NCI-H1436 treated with DMSO at 0.1 percent for 48 hours (cell line): ENCODE measurements at places on chromosomes 13 and 19.

GRCh38 chr13:101449790-101450748, 2.4 kb upstream of the ITGBL1 start:
- DNase-seq = no peak

DNA sequence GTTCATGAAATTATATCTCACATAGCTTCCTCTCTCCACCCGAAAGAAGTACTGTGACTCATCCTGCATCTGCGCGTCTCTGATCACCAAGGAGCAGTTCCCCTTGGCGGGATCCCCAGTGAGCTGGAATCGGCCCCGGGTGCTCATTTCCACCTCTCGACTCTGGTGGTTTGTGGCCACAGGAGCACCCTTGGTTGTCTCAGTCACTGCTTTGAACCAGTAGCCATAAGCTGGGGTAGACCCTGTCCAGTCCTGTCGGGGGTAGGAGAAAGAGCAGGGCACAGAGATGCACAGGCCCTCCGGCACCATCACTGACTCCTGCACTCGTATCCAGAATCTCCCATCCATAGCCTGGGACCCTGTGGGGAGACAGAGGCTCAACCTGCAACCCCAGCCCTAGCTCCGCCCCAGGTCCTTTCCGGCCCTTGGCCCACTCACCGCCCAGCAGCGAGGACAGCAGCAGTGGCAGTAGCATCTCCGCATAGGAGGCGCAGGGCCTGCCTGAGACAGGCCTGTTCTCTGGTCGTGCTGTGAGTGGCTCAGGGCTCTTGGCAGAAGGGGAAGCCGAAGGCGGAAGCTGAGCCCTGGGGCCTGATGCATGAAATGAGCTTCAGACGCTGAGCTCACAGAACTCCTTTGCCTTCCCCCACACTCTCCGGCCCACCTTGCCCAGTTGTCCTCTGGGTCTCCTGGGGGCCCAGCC, at the start of gene SIGLEC10:
Gene SIGLEC10 (minus strand): TSS at position 536 of the 703 bp plus-strand sequence. CDS start 61 bp downstream, at position 475.
- DNase-seq = no peak

DNA sequence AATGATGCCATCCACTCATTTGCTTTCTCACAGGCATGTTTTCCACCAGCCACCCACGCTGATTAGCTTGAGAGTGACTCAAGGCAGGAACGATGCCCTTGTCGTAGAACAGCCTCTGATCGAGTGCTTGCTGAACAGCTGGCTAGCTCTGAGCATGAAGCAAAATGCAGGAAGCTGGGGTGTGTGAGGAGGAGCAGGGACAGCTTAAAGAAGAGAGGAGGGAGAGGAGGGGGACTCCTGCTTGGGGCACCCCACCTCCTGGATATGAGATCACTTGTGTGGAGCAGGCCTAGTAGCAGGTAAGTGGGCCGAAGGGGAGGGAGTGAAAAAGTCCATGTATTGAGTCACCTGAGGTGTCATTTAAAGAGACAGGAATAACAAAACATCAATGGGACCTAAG, 48.8 kb downstream of the IRS2 start:
- no peak for DNase-seq

DNA sequence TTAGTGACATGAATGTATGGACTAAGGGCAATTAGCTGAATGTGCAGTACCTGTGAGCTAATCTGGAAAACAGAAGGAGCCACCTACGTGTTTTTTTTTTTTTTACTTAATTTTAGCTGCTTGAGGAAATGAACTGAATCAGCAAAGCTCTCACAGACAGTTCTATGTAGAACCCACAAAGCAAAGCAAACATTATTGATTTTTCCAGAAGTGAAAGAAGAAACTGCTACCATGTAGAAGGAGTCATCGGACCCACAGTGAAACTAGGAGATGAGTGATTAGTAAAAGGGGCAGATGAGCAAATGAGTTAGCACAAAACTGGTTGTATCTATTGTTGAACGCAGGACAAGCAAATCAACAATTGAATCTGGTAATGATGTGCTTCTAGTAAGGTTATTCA, 94.1 kb upstream of the SLC7A1 start:
- no peak for DNase-seq

DNA sequence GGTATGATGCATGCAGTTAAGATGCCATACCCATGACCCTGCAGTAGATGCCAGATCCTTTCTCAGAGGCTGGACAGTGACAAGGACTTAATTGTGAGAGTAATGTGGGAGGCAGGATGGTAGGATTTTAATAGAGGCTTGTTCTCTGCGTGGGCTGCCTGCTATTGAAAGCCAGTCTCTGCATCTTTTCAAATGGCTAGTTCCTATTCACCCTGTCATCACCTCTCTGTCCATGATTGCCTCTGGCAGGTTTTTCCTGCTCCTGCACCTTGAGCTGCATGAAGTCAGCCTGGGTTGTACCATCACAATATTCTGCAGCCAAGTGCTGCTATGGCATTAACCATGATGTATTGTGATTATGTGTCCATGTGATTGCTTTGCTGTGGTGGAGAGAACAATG, 440.5 kb downstream of the ITGBL1 start:
- DNase-seq = no peak

- no peak for DNase-seq
These were observed 1327.7 kb downstream of the EFNB2 start for GRCh38 chr13:105207572-105208293.

DNA sequence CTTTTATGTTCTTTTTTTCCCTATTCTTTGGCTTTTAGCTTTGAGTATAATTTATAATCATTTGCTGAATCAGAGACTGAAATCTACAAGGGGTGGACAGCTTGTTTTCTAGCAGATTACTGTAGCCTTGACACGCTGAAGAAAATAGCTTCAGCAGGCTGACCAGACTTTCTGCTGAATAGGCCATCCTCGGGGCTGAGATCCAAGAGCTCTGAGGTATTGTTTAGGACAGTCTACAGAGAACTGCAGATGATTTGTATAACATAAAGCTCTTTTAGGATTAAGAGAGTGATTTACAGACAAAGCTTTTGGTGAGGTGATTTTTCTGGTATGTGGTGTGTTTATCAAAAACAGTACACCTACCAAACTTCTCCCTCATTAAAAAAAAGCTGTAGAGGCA, 16.8 kb downstream of the POLR1D start:
- DNase-seq = no peak

DNA sequence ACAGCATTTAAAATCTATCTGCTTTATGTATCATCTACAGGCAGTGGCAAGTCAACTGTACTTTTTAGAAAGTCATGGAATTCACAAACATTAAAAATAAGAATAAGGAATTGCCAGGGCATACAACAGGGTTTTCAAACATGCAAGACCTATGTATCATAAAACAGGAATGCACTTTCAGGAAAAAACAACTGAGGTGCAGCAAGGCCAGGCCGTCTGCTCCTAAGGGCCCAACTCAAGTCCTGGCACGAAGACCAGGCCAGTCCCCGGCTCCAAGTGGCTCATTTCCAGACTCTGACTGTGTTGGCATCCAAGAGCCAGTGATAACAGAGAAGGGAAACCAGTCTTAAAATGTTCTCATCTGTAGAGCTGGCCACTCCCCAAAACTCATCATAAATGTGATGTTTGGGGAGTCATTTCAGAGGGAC, 7.1 kb downstream of the RFX2 start:
- no peak for DNase-seq

DNA sequence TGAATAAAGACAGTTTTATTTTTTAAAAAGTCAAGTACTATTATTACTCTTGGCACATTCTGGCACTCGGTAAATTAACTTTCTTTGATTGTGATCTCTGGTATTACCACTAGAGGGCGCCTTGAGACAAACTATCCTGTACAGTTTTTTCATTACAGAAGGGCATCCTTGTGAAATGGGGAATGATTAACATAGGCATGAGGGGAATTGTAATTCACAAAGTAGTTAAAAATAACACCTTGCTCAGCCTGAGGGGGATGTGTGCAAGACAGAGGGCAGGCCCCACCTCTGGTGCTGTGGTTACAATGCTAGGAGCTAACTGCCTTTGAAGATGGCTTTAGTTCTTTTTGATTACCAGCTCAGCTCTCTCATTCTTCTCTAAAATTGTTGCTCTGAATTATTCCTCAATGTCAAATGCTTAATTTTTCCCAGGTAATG, 24.2 kb upstream of the C1QTNF9B start:
- DNase-seq = no peak

DNA sequence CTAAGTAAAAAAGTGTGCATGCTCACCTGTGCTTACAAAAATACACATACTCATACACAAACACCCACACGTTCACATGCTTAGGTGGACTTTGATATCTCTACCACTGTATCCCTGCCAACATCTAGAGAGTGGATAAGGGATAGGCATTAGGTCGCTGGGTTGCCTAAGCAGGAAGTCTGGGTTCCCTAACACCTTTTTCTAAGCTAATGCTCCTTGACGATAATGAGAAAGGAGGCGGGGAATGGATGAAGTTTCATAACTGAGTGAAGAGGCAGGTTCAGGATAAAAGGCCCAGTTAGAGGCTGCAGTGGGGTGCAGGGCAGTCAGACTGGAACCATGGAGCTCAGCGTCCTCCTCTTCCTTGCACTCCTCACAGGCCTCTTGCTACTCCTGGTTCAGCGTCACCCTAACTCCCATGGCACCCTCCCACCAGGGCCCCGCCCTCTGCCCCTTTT, 41.9 kb upstream of the CYP2A7 start:
- no peak for DNase-seq

DNA sequence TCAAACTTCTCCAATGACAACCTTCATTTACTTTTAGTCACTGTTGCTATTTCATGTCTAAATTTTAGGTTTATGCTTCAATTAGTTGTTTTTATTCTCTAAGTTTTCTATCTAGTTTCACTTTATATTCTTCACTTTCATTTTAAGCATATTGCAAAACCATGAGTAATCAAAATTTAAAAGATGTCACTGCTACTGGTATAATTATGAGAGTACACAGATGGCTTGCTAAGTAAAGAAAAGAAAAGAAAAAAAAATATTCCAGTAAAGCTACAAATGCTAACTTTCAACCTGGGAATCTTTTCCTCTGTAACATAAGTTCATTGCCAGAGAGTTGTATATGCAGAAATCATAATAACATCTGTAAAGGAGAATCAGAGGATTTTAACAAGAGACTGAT, 1624.7 kb downstream of the PCDH9 start:
- DNase-seq = no peak

DNA sequence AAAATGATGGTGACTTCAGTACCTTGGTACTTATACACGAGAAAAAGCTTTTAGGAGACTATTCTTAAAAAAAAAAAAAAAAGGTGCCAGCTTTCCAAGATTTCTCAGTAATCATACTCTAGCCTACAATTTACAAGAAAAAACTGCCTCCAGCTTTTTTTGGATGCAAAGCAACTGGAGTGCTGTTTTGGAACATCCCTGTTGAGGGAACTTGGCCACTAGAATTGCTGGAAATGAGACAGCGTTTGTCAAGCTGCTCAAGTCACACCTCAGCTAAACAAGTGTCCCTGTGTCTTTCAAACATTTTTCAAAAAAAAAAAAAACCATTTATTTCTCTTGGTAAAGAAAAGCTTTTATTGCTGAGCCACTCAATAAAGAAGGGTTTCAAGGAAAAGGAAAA, 413.1 kb upstream of the ARGLU1 start:
- no peak for DNase-seq

- DNase-seq = no peak
These were observed 36.3 kb downstream of the SMIM24 start for GRCh38 chr19:3443840-3444694.

GRCh38 chr13:84902243-84902642, 897.0 kb downstream of the SLITRK6 start:
- DNase-seq = no peak

- no peak for DNase-seq
These were observed 10.1 kb upstream of the TPRX2 start for GRCh38 chr19:47848823-47849473.

- no peak for DNase-seq
These were observed 40.7 kb downstream of the MZT1 start for GRCh38 chr13:72686766-72687165.

- no peak for DNase-seq
These were observed 117.7 kb downstream of the FNDC3A start for GRCh38 chr13:49093376-49093775.

- no peak for DNase-seq
These were observed 4.4 kb downstream of the BCAT2 start for GRCh38 chr19:48806518-48806817.

DNA sequence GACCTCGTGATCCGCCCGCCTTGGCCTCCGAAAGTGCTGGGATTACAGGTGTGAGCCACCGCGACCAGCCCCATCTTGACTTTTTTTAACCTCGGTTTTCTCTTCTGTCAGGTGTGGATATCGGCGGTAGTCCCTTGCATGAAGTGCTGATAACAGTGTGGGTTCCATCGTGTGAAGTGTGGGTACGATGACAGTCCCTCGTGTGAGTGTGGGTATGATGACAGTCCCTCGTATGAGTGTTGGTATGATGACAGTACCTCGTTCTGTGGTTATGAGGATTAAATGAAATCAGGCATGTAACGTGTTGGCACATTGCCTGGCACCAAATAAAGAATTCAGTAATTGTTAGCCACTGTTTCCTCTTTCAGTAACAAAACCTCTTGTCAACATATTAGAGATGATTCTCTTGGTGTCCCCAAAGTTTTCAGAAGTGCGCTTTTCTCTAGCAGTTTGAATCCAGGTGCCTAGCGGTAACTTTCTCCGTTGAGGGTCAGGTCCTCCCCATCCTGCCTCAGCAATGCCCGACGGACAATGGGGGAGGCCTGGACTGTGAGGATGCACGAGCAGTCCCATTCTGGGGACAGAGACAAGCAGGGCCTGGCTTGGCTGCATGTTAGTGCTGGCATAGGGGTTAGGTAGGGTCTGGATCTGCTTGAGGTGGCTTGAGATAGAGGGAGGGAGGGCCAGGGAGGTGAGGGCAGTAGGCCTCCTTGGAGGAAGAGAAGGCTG, 15.3 kb downstream of the GATAD2A start:
- no peak for DNase-seq

GRCh38 chr13:83153848-83154247, 728.4 kb downstream of the SLITRK1 start:
- DNase-seq = peak; percentile 48

DNA sequence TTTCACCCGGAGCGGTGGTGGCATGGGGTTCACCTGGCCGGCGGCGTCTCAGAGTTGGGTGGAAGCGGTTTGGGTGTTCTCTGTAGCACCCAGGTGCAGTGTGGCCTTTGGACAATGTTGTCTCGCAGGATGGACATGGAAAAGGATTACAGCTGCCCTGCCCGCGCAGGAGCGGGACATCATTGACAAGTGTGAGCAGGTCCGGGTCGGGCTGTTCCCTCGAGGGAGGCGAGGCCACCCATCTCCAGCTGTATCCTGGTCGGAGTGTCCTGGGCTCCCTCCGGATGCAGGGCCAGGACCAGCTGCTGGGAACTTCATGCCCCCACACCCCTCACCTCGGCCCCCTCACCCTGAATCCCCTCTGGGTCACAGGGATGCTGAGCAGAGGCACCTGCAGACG, 7.8 kb upstream of the ZNF14 start:
- no peak for DNase-seq

GRCh38 chr13:22455036-22455435, 725.7 kb upstream of the SGCG start:
- no peak for DNase-seq

GRCh38 chr19:19515642-19516519, at the start of gene NDUFA13:
TSS of gene NDUFA13 (plus strand) at chr19:19516225. CDS start at chr19:19516239, 14 bp downstream.
- peak; percentile 42 for DNase-seq

- DNase-seq = no peak
These were observed 1.5 kb downstream of the WIZ start for GRCh38 chr19:15448044-15448777.

GRCh38 chr13:21058361-21058760, 3.0 kb downstream of the LATS2 start:
- DNase-seq = no peak

- no peak for DNase-seq
These were observed 41.5 kb downstream of the EFNA2 start for GRCh38 chr19:1327125-1327524.
